ENCODE measurements at places on chromosomes 4 and X.
A peak's percentile ranks its signal among the peaks of the same experiment; 100 is the strongest.

DNA sequence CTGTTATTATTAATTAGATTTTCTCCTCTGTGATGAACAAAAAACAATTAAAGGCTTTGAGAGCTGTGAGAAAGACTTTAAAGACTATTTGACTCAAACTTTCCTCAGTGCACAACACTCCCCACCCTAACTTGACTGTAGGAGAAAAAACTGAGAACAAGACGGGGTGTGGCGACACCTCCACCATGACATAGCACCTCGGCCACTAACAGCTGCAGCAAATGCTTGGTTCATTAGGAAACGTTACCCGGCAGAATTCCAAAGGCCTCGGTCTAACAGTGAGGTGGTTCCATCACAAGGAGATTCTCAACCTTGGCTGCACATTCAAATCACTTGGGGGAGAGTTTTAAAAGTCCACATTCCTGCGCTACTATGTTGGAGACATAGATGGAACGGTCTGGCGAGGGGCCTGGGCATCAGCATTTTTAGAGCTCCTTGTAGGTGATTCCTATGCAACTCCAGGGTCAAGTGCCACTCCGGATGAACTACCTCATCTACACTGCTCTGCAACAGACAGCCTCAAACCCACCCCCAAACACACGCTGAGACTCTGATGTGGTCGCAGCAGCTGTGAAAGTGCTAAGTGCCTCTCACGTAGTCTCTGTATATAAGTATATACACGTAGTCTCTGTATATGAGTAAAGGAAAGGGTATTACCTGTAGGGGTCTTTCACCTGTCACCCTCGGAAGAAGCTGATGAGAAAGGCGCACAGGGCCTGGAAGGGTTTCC is 1.0 kb downstream of the FGFBP2 start:
- no peak for DNase-seq

DNA sequence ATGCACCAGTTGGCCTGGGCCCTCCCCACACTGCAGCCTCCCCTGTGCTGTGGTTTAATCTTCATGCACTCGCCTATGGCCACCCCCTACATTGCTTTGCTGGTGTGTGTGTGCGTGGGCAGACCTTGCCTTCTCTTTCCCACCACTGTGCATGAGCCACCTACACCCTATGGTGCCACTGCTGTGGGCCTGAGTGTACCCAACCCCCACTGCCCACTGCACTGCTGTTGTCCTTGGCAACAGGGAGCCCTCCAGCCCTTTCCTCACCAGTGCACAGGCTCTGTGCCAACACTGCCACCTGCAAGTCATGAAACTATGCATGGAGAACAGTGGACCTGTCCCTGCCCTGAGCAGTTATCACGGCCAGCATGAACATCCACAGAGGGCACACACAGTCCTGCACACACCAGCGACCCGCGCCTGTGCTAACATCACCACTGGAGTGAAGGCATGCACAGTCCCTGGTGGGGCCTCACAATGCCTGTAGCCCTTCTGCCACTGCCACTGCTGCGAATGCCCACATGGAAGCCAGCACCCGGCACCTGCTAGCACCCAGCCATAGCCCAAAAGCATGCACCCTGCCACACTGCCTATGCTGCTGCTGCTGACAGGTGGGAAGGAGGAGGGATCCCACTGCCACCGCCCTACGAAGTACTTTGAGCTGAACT is 237.8 kb upstream of the ARSJ start:
- no peak for DNase-seq

DNA sequence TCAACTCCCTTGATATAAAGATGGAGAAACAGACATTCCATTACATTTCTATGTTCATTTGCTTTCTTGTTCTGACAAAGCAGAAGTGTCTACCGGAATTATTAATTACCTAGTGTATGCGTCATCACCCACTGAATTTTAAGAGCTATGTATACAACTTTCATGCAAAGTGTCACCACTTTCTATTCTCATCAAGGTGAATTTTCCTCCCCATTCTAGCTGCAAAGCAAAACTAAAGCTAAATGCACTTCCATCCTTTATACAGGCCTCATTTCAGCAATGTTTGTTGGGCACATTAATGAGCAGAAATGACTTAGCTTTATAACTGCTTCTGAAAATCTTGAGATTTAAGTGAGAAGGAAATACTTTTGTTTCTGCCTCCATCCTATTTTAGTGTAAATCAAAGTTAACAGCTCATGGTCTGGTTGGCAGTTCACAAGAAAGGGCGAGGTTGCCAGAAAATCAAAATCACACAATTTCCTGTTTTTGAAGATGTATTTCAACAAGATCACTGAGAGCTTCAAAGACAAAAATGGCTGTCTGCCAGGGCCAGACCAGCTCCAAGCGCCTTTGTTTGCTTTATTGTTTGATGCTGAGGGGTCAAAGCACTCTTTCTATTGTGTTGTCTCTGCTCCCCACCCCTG is 7.2 kb upstream of the FAM9C start:
- DNase-seq: no peak

DNA sequence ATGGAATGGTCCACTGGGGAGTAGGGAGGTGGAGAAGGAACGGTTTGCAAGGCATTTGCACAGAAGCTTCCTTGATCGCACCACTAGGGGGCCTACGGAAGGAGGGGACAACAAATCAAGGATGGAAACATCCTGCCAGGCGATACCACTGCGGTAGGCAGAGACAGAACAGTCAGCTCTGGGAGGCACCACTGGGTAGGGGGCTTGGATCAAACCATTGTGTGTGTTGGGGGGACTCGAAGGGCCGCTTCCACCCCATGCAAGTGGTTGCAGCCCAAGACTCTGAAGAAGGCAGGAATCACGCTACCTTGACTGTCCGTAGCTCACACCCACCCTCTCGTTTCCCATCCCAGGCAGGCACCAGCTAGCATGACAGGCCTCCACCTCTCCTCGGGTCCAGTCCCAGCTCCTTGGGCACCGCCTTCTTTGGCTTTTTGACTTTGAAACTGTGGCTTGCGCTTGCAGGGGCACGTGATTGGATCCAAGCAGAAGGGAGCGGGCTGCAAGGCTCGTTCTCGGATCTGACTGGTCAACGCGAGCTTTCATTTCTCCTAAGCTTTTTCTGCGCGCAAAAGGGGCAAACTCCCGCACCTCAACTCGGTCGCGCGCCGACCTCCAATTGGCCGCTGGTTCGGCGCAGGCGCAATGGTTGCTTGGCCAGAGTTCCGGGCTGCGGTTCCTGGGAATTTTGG is 28.4 kb downstream of the GAGE1 start:
- peak; percentile 43 for DNase-seq

DNA sequence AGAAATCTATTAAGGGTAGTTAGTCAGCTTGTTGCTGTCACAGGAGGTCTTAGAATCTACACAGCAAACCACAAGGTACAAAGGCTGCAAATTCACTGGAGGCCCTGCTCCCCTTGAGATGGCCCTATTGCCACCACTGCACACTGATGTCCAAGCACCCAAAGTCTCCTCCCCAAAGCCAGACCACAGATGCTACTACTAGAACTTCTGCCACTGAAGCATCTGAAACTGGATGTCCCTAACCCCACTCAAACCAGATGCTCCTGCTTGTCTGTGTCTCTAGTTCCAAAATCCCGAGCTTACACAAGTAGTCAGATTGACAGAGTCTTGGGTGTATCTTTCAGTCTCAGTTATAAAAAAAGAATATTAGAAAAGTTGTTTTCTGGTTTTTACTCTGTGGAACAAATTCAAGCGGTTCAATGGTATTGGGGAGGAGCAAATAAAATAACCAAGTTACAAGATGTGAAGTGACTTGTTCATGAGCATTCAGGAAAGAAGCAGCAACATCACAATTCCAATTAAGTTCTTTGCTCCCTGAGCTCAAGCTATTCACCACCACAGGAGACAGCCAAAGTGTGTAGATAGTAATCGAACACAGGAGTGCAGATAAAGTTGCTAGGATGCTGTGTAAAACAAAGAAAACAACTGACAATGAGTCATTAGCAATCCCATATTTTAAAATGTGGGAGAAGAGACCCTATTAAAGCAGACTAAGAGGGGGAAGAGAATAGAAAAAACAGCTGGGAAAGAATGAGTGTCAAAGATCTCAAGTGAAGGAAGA is 352.3 kb downstream of the PDGFC start:
- no peak for DNase-seq

GRCh38 chr4:86918539-86919072 is 16.2 kb upstream of the AFF1 start:
- DNase-seq: no peak

- no peak for DNase-seq
Measured at GRCh38 chr4:113447769-113448168, 313.8 kb downstream of the CAMK2D start.

GRCh38 chr4:97016186-97016907 is 1126.9 kb downstream of the STPG2 start:
- no peak for DNase-seq
